ENCODE measurements at places on chromosomes 7 and 10. TPM values are rescaled to one million over a fixed set of nuclear protein-coding genes. Genes with fewer than 3 reads are reported as not detected.
A peak's percentile ranks its signal among the peaks of the same experiment; 100 is the strongest.

DNA sequence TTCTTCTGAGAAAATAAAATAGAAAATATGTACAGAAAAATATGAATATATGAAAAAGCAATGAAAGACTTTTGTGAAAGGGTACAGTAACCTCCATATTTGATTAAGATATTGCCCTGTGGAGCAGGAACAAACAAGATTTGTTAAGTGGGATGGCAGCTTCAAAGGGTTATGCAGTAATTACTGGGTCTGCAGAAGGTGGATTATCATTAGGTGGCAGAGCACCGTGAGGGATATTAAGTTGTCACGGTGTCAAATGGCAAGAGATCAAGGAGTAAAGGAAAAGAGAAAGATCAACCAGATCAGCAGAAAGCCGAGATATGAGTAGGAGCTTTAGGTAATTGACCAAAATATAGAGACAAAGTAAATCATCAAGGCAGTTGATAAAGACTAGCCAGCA is 44.1 kb downstream of the DGKB start:
- DNase-seq = no peak

DNA sequence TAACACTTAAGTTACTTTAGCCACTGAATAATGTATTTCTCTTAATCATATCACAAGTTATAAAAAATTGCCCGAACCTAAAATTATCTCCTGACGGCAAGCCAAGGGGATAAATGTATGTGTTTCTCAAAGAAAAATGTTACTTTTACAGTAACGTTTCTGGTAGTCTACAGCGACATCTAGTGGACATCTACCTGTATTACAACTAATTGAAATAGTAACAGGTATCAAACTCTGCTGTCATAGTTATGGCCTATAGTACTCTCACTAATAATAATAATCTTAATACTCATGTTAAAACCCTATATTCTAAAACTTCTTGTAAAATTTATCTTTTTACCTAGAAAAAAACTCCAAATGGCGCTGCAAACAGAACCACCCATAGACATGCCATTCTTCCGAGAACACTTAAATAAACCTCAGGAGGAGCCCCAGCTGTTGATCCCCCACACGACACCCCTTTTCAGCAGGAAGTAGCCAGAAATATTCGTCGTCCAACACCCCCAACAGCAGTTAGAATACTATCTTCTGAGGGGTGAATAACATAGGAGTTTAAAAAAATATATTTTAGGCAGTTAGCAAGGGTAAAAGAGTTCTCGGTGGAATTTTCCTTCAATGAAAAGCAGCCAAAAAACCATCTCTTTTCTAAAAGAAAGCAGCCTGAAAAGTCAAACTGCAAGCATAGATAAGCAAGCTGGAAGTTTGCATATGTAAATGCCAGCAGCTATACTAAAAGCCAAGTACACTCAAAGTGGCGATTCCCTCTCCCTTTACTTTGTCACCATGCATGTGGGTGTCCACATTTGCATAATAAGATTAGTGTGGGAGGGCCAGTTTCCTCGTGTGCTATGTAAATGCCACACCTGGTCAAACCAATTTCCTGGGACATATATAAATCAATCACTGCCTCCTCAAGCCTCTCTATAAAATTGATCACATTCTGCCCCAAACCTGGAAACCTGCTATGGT is 40.5 kb upstream of the ZNF107 start:
- DNase-seq = no peak

DNA sequence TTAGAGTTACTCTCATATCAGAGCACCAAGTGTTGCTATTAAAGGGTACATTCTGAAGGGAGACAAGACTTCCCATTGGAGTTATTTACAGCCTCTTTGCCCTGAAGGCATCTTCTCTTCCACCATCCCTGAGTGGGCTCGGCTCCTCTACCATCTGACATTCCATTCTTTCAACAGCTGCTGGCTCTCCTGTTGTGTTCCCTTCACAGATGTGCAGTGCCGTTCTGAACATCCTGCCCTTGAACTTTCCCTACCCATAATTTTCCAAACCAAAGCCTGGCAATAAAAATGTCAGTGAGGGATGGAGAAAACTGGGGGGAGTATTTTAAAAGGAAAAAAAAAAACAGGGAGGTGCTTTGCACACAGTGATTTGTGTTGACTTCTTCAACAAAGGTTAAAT is 392.9 kb downstream of the KCNMA1 start:
- DNase-seq = no peak

DNA sequence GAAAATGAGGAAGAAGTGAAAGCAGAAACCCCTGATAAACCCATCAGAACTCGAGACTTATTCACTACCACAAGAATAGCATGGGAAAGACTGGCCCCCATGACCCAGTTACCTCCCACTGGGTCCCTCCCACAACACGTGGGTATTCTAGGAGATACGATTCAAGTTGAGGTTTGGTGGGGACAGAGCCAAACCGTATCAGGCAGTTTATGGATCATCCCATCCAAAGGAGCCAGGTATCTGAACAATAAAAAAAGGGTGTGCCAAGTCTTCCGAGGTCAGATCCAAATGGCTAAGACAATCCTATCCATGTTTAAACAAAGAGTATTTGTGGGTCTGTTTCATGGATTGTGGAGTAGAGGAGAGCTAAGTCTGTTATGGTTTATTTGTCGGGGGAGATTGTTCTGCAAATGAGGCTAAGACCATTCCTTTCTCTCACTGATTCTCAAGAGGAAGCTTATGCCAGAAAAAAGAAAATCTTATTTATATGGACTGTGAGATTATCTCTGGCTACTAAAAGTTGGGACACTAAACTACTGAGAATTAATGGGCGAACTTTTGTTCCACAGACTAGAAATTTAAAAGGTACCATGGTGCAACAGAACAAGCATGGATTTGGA is 203.7 kb downstream of the IPMK start:
- no peak for DNase-seq

GRCh38 chr7:41698114-41698513 is 4.8 kb downstream of the INHBA start:
- no peak for DNase-seq

DNA sequence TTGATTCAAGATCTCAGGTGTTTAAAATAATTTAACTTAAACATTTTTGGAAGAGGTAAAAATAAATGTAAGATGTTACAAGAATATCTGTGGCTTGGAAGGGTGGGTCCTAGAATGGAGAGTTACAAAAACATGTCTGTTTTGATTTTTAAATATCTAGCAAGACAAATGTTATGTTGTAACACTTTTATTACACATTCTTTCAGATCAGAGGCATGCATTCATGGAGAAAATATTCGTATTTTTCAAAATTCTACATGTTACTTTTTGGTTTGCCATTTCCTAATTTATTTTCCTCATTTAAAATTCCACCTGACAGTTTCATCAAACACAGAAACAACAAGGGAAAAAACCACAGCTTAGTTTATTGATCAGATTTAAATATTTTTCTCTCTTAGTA is 10.0 kb downstream of the WBP1L start:
- DNase-seq = no peak

GRCh38 chr10:35854661-35855060 is 212.6 kb upstream of the FZD8 start:
- DNase-seq = no peak

GRCh38 chr7:75617634-75618234 is 121.0 kb downstream of the HIP1 start:
- peak; percentile 77 for DNase-seq

DNA sequence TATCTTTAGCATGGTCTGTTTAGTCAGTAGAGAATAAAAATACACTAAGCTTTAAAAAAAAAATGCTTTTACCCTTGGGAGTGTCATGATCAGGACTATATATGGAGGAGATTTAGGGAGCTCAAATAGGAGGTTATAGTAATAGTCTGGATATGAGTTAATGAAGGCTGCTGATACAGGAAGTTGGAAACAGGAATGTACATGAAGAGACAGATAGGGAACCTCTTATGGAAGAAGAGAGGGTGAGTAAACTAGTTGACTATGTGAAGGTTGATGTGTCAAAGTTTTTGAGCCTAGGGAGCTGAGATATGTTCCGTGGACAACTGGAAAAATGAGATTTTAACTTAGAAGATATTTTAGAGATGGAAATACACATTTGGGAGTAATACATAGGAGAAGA is 472.0 kb upstream of the FZD8 start:
- no peak for DNase-seq

DNA sequence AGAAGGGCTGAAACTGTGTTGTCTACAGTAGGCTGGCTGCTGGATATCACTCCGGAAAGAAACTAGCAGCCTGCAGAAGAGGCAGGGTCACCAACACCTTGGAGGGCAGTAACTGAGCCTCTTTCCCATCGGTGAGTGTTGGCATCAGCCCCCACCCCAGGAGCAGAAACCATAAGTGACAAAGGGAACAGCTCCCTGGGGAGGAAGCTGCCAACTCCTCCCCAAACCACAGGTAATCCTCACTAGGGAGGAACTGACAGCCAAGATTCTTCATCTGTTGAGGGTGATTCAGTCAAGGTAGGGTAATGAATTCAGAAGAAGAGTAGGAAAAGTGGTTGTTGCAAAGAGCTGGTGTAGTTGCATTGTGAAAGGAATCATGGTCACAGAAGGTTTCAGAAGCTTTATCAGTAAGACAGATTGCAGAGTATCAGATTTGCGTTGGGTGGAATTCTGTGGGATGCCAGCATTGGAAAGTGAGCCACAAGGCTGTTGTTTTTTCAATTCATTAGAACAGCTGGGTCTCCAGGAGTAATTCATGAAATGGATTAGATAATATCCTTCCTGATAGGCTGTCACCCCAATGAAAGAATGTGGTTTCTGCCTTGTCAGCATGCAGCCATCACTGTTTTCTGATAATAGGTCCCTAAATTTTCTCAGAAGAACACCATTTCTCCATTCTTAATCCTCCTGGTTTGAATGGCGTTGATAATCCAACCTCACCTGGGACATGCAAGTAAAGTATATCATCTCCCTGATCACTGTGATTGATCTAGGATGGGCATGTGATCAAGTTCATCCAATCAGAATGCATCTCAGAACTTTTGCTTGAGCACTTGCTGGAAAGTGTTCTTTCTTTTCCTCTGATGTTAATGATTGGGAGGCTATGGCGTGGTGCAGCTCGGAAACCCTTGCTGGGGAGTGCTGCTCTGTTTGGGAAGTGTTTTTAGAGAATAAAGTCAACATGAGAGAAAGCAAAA is 75.0 kb upstream of the CTBP2 start:
- DNase-seq = no peak

- DNase-seq = no peak
Observed at GRCh38 chr7:115851291-115851690, 179.3 kb downstream of the TFEC start.

DNA sequence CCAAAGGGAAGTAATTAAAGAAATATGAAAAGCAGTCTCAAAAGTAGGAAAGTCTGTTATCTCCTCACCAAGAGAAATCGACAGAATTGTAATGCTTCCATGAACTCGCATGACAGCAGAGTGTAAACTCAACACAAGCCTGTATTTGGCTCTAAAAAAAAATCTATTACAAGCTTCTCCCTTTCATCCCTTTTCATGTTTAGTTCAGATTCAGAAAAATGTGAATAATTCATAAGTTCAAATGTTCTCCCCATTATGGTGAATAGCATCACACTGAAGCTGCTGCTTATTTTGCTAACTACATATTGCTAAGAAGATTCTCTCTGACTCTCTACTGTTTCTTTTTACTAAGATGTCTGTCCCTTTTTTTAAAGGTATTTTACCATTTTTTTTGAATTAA is 910.3 kb upstream of the MBL2 start:
- no peak for DNase-seq

GRCh38 chr7:129858490-129858889 is 94.3 kb downstream of the UBE2H start:
- DNase-seq = no peak

GRCh38 chr7:40165216-40165615 is 30.4 kb downstream of the SUGCT start:
- no peak for DNase-seq

- DNase-seq = no peak
Observed at GRCh38 chr7:132417103-132417906, 159.0 kb downstream of the PLXNA4 start.

DNA sequence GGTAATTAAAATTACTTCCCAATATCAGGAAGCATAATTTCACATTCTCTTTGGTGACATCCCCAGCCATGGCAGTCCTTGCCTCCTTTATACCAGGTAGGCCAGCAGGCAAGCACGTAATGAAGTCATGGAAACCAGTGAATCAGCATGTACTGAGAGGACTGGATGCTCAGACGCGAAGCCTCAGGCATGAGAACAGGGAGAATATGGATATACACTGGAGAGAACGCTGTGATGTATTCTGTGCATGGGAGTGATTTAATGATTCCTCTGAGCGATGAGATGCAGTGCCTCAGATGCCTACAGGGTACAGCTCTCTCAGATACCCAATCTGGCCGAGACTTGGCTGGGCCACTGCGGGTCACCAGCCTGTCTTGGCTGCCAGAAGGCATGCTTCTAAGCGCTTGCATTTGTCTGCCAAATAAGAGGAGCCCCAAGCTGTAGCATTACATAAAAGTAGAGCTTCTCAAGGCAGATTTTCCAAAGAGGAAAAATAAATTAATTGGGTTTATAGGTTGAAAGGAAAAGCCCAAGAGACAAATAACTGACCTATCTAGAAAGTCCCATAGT is 238.1 kb downstream of the RELN start:
- DNase-seq = no peak

DNA sequence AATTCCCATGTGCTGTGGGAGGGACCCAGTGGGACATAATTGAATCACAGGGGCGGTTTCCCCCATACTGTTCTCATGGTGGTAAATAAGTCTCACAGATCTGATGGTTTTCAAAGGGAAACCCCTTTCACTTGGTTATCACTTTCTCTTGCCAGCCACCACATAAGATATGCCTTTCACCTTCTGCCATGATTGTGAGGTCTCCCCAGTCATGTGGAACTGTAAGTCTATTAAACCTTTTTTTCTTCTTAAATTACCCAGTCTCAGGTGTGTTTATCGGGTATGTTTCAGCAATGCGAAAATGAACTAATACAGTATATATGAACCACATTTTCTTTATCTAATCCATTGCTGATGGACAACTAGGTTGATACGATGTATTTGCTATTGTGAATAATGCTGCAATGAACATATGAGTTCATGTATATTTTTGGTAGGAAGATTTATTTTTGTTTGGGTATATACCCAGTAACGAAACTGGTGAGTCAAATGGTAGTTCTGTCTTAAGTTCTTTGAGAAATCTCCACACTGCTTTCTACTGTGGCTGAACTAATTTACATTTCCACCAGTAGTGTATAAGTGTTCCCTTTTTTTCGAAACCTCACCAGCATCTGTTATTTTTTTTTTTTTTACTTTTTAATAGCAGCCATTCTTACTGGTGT is 70.0 kb upstream of the HGF start:
- no peak for DNase-seq

DNA sequence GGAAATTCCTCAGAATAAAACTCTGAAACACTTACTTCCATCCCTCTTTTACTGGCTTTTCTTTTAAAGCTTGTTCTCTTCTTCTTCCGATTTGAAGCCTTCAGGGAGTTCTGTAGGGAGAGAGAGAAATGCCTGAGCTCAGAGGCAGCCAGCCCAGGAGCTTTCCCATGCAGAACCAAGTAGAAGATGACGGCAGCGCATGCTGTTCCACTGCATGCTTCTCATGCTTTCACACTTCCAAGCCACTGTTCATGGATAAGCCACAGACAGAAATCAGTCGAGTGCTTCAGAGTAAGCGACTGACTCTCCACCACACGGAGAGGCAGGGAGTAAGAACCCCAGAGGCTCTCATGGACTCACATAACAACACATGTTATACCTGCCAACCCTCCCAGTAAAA is 237.3 kb downstream of the DGKI start:
- DNase-seq = no peak

The BTBD16 gene
- not detected for total RNA-seq

The CNTNAP2 gene
- total RNA-seq = not detected

The EBLN1 gene
- total RNA-seq = not detected

The TBX20 gene
- 0.15 TPM for total RNA-seq

The TEX36 gene
- total RNA-seq = not detected

The NME8 gene
- not detected for total RNA-seq

The CYP2W1 gene
- not detected for total RNA-seq

The CALCR gene
- not detected for total RNA-seq

The AFAP1L2 gene
- total RNA-seq = 1.1 TPM

The SYT15 gene
- total RNA-seq = 0.71 TPM

Measured in activated CD4-positive, alpha-beta memory T cell treated with anti-CD3 and anti-CD28 coated beads for 36 hours (primary cell).